Urothelium cell line (cell line): ENCODE measurements at places on chromosomes 2 and 18.

DNA sequence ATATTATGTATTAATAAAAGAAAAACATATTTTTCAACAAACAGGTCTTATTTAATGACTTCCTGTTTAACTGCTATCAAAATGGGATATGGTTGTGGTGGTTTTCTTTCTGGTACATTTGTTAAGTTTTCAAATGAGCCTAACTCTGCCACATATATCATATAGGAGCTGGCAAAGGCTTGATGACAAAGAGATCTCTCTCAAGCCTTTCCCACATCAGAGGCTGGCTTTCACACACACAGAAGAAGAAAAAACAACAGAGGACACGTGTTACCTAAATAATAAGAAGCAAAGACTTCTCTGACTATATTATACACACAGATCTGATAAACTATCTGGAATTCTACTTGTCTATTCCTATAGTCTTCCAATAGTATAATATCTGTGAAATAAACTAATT, 46.1 kb downstream of the CFAP36 start:
- no peak for DNase-seq

DNA sequence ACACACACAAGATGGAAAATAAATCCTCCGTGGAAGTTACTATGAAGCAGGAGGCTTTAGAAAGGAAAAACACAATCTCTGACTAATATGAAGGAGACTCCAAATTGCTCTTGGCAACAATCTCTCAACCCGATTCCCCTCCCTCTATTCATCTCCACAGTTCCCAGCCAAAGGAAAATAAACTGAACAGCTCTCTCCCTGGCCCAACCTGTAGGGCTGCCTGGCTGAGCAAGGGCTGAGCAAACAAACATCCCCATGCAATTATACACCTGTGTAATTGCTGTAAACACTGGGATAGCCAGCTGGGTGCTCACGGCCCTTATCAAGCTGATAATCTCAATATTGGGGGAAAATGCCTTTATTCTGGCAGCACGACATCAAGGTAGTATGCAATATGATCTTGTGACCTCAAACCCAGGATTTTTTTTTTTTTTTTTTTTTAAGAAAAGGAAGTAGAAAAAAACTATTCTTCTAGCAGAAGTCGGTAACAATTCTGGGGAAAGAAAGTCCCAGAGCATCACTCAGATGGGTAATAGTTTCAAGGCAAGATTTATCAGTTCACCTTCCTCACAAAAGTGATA, 203.3 kb upstream of the SMAD2 start:
- DNase-seq: no peak

- DNase-seq: no peak
These were observed 97.6 kb downstream of the GRB14 start for GRCh38 chr2:164523726-164524125.

DNA sequence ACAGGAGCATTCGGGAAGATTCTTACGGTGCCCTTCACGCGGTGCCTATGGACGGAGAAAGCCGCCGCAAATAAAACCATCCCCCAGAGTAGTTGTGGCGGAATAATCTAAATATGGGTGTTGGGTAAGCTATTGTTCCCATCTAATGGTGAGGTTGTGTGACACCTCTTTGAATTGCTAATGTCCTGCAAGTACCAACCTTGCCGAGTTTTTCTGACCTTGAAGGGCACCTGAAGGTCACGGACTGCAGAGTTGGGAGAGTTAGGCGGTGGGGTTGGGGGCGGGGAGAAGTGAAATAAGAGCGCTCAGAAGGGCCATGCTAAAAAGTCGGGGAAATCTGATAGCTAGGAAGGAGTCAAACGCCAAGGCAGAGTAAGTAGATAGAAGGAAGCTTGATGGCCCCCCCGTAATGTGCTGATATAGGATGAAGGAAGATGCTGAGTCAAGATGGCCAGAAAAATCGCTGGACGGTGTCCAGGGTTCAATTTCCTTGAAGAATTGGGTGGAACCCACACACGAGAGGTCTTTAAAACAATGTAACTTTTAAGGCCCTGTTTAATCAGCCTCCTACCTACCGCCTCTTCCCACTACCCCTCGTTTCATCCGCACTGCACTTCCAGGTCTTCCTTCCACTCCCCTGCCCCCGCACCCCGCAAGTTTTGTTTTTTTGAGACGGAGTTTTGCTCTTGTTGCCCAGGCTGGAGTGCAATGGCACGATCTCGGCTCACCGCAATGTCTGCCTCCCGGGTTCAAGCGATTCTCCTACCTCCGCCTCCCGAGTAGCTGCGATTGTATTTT, 600 bp downstream of the KATNAL2 start:
- DNase-seq: peak; percentile 16

GRCh38 chr2:133431289-133431688, 137.0 kb downstream of the NCKAP5 start:
- DNase-seq: no peak

GRCh38 chr2:10688921-10689807, 611 bp downstream of the NOL10 start:
- DNase-seq: no peak

GRCh38 chr2:190534310-190535120, at the start of gene NEMP2:
Gene NEMP2, minus strand, starts transcription at chr2:190534722. Its CDS starts 67 bp downstream, at chr2:190534655.
- peak; percentile 90 for DNase-seq

- DNase-seq: no peak
These were observed 47.6 kb upstream of the STON1 start for GRCh38 chr2:48482313-48482712.

GRCh38 chr2:102686479-102687439, 67.4 kb downstream of the SLC9A2 start:
- no peak for DNase-seq

DNA sequence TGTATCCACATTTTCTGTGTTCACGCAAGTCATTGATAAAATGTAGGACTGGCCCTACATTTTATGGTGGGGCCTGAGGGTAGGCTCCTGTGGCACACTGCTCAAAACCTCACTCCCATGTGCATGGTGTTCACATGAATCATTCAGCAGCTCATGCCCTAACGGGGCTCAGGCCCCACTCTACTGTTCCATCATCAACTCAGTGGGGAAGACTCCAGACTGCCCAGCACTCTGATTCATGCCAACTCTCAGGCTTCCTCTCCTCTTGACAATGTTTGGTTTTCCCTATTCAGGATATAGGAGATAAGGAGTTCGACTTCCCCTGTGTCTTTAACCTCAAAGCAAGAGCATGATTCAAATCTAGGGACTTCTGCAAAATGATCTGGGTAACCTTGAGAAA, 92.0 kb upstream of the BOD1L2 start:
- DNase-seq: no peak

DNA sequence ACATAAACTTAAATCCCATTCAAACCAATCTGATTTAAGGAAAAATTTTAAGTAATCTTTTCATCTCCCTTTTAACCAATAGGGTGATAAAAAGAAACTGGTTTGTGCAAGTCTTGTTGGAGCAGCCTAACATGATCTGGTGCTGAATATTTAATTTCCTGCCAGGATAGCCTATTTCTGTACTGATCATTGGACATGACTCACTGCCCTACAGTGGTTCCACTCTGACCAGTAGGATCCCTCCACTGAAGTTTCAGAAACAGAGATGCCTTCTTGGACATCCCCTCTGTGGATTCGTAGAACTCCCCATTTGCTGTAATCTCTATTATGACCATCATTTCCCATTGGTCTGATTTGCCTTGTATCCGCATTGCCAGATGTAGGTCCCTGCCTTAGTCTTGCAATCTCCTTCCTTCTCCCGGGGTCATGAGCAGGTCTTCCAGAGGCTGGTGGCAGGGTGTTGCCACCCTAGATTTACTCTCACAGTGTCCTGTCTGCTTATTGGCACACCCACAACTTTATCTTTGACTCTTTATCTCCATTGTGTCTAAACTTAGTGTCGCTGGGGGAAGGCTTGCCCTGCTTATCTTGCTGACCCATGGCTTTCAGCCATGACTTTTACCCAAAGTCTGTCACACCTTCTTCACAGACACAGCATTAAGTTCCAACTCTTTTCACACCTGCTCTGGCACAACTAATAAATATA, 12.3 kb upstream of the SETBP1 start:
- no peak for DNase-seq

DNA sequence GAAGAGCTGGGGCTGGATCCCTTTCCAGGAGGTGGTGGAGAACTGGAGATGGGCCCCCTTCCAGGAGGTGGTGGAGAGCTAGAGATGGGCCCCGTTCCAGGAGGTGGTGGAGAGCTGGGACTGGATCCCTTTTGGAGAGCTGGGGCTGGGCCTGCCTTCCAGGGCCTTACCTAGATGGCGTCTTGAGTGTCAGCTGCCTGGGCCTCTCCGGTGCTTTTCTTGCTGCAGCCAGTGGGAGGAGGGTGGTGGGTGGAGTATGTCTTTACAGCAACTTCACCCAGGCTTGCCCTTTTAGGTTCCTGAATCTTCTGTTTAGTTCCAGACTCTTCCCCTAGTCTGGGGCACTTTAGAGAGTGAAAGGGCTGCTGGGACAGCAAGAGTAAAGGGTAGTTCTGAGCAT, 19.1 kb upstream of the TXNDC2 start:
- DNase-seq: no peak

- DNase-seq: peak; percentile 84
These were observed at the start of gene KCNG3 for GRCh38 chr2:42493468-42494354. Gene KCNG3, minus strand, starts transcription at chr2:42493982. Its CDS starts 481 bp downstream, at chr2:42493501.

DNA sequence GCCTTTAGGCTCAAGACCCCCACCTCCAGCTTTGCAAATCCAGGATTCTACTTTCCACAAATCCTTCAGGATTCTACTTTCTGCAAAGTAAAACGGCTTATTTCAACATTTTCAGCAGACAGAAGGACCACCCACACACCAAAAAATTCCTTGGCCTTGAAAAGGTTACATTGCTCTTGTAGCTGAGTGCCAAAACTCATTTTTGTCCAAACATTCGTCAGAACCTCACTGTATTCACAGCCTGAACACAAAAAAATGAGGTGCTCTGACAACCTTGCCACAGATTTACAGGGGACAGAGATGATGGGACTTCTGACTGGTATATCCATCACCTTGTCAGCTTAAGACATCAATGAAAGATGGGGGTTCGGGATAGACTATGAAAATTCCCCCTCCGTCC, 63.0 kb upstream of the COX7A2L start:
- DNase-seq: no peak

DNA sequence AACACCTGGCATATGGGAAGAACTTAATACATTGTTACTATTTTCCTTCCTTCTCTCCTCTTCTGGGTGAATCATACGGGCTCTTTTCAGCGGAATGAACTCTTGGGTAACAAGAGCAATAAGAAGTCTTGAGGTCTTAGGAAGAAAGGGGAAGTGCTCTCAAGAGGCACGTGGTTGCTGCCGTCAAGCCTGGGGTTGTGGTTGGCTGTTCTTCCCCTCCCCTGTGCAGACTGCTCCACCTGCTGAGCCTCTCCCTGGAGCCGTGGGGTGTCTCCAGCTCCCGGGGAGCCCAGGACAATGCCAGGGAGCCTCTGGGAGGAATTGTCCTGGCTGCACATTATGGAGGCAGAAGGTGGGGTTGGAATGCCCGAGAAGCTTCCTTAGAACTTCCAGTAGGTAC, 19.4 kb downstream of the TOGARAM2 start:
- DNase-seq: no peak

- no peak for DNase-seq
These were observed 48.9 kb upstream of the STPG4 start for GRCh38 chr2:47203995-47204394.

- DNase-seq: no peak
These were observed 322.6 kb downstream of the PRKCE start for GRCh38 chr2:45974056-45974455.

- DNase-seq: no peak
These were observed 402.5 kb upstream of the FAM98A start for GRCh38 chr2:34001557-34001956.

DNA sequence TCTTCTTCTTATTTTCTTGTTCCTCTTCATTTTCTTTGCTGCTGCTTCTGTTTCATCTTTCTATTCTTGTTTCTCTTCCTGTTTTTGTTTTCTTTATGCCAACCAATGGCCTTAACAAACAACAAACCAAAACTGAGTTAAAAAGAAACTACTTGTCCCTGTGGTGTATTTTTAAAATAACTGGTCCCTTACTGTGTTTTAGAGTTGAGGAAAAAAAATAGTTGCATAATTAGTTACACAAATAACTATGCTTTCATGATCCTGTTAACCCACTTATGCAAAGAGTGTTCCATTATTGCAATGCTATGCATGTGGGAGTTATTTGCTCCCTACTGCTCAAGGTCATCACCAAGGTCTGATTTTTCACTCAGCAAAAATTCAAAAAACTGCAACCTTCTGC, 39.5 kb upstream of the IMP4 start:
- DNase-seq: no peak
